HFFc6 (cell line): ENCODE measurements at places on chromosomes 1 and 21.

- H3K4me1 ChIP-seq = peaks cover 32% of the 10 kb centered on the region
- DNase-seq = no peak
- no peaks in the 10 kb centered on the region; the same call in 1 of the 2 replicates for H3K27me3 ChIP-seq
- no peak overlapping the region for H3K4me3 ChIP-seq
- H3K36me3 ChIP-seq = peaks cover 24% of the 10 kb centered on the region; the same call in 1 of the 2 replicates
These were observed 18.8 kb downstream of the SLX9 start for GRCh38 chr21:44958471-44959191.

GRCh38 chr21:35547946-35548774 lies 499.1 kb upstream of the RUNX1 start:
- DNase-seq = no peak
- H3K36me3 ChIP-seq = no peaks in the 10 kb centered on the region
- no peaks in the 10 kb centered on the region for H3K4me1 ChIP-seq
- no peaks in the 10 kb centered on the region for H3K27me3 ChIP-seq

GRCh38 chr1:167957710-167958109 lies 20.8 kb upstream of the MPC2 start:
- no peaks in the 10 kb centered on the region for H3K27me3 ChIP-seq
- peak overlapping the region; percentile 7; the same call in 1 of the 2 replicates for H3K27ac ChIP-seq
- no peak overlapping the region for H3K4me3 ChIP-seq

- no peaks in the 10 kb centered on the region for H3K27me3 ChIP-seq
- no peak overlapping the region for H3K27ac ChIP-seq
- peaks cover 8% of the 10 kb centered on the region for H3K4me1 ChIP-seq
- H3K4me3 ChIP-seq = no peak overlapping the region
- DNase-seq = no peak
- no peaks in the 10 kb centered on the region for H3K36me3 ChIP-seq
These were observed 4.4 kb downstream of the GJC2 start for GRCh38 chr1:228154021-228154669.

GRCh38 chr1:55684131-55684650 lies 469.0 kb upstream of the USP24 start:
- H3K4me3 ChIP-seq = no peak overlapping the region
- H3K27ac ChIP-seq = no peak overlapping the region
- H3K27me3 ChIP-seq = no peaks in the 10 kb centered on the region; the same call in 1 of the 2 replicates
- H3K36me3 ChIP-seq = peaks cover 12% of the 10 kb centered on the region; the same call in 1 of the 2 replicates

DNA sequence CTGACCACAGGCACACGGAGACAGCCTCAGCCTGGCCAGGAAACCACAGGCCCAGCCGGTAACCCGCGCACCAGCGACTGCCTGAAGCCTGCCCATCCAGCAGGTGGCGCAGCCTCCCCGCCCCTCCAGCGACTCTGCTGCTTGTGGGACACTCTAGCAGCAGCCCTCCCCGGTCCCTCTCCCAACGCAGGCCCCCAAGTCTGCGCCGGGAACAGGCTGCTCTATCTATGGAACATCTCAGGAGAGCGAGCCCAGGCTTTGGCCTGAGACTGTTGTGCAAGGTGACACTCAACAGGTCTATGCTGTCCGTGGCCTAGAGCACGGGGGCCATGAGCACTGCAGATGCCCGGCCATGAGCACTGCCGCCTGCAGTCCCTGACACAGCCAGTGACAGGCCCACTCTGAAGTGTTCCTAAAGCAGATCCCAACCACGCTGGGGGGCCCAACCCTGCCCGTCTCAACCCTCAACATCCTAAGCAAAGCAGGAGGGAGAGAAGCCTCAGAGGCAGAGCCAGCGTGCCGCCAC lies 28.4 kb downstream of the WDR4 start:
- no peaks in the 10 kb centered on the region for H3K4me1 ChIP-seq
- H3K4me3 ChIP-seq = no peak overlapping the region
- no peak overlapping the region for H3K27ac ChIP-seq
- no peaks in the 10 kb centered on the region; the same call in none of the 2 replicates for H3K27me3 ChIP-seq

- no peaks in the 10 kb centered on the region for H3K27me3 ChIP-seq
- H3K4me1 ChIP-seq = peaks cover 45% of the 10 kb centered on the region
- H3K4me3 ChIP-seq = no peak overlapping the region
- DNase-seq = no peak
These were observed 121.4 kb downstream of the HLCS start for GRCh38 chr21:36845070-36845469.

GRCh38 chr1:203284411-203285123 lies 20.8 kb upstream of the BTG2 start:
- no peak overlapping the region for H3K4me3 ChIP-seq
- peaks cover 14% of the 10 kb centered on the region for H3K4me1 ChIP-seq
- no peak overlapping the region for H3K27ac ChIP-seq

GRCh38 chr1:30521261-30521865 lies 202.0 kb downstream of the MATN1 start:
- H3K4me1 ChIP-seq = peaks cover 47% of the 10 kb centered on the region
- no peak overlapping the region for H3K27ac ChIP-seq
- peaks cover 6% of the 10 kb centered on the region for H3K27me3 ChIP-seq
- DNase-seq = no peak

GRCh38 chr1:56844545-56845136 lies 10.0 kb upstream of the C8A start:
- no peak overlapping the region for H3K4me3 ChIP-seq
- H3K27me3 ChIP-seq = peaks cover 6% of the 10 kb centered on the region
- H3K4me1 ChIP-seq = no peaks in the 10 kb centered on the region

- DNase-seq = no peak
- no peaks in the 10 kb centered on the region for H3K36me3 ChIP-seq
- H3K4me3 ChIP-seq = no peak overlapping the region
- H3K27me3 ChIP-seq = peaks cover 32% of the 10 kb centered on the region
These were observed 453 bp upstream of the TTLL10 start for GRCh38 chr1:1173061-1173792.
